Hematopoietic multipotent progenitor cell treated with erythropoietin and hydrocortisone succinate and interleukin-3 and kit ligand, for 4 days (in vitro differentiated cells): ENCODE measurements at places on chromosomes 1 and 21.

DNA sequence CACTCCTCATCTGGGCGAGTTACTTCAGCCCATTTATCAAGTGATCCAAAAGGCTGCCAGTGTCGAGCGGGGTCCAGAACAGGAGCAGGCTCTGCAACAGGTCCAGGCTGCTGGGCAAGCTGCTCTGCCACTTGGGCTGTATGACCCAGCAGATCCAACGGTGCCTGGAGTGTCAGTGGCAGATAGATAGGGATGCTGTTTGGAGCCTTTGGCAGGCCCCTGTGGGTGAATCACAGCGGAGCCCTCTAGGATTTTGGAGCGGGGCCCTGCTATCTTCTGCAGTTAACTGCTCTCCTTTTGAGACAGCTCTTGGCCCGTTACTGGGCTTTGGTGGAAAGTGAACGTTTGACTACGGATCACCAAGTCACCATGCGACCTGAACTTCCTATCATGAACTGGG is 7.5 kb downstream of the MMEL1 start:
- no peak for DNase-seq

DNA sequence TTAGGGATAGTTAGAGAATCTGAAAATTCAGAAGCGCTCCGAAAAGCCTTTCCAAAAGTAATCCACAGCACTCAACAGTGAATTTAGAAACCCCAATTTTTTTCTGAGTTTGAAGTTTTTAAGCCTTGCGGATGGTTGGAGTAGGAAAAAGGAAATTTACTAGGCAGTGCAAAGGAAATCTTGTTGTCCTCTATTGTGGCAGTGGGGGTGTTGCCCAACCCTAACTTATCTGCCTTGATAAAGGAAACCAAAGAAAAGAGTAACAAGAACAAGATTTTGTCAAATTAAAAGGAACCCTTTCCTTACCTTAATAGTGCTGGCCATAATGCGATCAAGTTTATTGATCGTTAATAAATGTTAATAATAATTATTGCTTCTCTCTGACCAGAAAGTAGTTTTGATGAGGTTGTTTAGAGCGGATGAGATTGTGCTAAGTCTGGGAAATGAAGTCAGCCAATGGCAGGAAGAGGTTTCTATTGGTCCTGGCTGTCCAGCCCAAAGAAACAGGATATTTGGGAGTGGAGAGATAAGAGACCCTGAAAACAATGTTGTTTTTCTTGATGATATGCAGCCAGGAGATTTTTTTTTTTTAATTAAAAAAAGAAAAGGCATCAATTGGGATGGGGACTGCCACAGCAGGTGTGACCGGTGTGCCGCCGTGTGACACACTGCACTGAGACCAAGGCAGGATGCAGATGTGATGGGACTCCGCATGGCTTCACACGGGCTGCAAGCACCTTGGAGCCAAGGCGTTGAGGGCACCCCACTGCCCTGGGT is at the start of gene ERG:
Gene ERG, minus strand, starts transcription at position 421 of the 777 bp plus-strand sequence. Its CDS starts 97 bp downstream, at position 324.
- DNase-seq: peak; percentile 72

DNA sequence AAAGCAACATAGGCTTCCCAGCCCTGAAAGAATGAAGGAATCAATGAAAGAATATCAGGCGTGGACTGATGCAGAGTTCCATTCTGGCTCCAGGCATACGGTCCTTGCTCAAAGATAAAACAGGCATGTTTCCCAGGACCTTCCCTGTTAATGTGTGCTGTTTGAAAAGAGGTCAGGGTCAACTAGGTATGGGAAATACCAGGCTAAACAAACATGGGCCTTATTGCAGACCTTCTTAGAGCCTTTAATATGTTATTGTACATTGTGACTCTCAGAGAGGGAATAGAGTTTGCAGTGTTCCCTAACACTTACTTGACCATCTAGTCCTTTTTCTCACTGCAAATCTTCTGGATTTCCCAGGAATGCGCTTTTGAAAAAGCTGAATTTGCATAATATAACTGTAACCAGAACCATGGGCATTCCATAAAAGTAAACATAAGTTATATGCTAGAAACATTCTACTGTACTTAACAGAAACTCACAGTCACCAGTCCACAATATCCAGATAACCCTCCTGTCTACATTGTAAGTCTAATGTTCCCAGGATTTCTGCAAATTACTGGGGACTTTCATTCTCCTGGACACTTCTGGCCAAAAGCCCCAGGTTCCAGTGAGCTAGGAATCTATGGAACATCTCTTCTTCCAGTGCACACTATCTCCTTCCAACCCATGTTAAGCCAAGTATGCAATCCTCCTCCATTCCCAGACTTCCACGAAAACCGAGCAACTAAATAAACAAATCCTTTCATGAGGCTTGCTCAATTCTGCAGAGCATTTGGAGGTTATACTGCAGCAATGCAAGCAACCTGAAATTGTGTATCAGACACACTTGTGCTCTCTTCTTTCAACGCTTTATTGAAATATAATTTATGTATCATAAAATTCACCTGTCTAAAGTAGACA is 486.6 kb downstream of the SETD4 start:
- DNase-seq: no peak

DNA sequence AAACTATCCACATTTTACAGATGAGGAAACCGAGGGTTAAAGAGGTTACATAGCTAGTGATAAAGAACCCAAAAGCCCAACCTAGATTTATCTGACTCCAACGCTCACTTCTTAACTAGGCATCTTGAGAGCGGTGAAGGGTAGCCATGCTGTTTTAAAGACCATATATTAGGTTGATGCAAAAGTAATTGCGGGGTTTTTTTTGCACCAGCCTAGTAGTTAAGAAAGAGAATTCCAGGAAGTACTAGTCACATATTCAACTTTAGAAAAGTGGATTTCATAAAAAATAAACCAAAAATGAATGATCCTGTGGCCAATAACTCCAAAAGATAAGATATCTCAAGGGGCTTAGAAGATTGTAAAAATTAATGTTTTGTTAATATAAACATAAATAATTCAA is 162.1 kb downstream of the GLUL start:
- DNase-seq: no peak

DNA sequence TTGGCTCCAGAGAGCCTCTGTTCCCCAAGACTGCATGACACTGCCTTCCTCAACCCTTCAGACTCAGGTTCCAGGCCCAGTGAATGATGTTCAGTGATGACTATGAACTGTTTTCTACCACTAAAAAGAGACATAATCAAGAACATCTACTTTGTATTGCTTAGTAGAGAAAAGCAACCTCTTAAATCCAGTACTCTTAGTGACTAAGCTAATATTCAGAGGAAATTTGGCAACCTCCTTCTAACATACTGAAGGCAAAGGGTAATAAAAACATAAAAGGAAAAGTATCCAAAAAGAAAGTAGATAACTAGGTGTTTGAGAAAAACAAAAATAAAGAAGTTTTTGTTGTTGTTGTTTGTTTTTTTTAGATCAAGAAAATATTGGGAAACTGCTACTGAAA is 153.3 kb upstream of the RUNX1 start:
- peak; percentile 11 for DNase-seq

DNA sequence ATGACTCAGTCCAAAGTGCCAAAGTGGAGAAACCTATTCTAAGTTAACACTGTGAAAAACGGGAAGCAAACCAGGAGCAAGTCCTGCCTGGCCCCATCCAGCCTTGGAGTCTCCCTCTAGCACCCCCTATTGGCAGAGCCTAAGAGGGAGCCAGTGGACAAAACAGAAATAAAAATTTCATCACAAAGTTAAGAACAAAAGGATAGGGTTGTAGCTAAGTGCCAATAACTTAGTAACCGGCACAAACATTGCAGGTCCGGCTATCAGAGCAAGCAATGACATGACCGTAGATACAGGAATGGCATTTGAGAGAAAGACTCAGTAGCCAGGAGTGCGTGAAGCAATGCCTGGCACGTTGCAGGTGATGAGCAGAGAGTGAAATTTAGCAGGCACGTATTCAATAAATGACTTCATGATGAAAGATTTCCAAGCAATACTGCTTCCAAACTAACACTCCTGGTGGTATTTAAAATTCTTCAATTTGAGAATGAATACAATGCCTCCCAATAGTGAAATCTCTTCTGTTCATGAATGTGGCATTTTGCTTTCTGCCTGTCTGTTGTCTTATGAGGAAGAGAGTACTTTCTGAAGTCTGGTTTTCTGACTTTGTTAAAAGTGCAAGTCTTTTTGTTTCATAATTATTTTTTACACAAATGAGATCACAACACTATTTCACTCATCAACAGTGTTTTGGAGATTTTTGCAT is 391.0 kb downstream of the OMA1 start:
- DNase-seq: peak; percentile 65

DNA sequence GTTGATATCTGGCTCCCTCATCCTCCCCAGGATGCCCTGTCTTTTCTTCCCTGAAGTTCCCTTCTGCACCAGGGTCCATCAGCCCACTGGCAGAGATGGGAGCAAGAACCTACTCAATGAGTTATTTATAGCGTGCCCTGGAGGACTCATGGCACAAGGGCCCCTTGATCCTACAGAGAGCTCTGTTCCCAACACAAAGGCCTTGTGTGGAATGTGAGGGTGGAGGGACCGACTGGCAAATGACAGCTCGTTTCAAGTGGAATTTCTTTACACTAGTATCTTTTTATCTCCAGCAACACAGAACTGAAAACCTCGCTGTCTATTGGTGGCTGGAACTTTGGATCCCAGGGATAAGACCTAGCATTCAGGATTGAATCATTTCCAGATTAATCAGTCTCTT is 22.4 kb downstream of the CHI3L2 start:
- no peak for DNase-seq

DNA sequence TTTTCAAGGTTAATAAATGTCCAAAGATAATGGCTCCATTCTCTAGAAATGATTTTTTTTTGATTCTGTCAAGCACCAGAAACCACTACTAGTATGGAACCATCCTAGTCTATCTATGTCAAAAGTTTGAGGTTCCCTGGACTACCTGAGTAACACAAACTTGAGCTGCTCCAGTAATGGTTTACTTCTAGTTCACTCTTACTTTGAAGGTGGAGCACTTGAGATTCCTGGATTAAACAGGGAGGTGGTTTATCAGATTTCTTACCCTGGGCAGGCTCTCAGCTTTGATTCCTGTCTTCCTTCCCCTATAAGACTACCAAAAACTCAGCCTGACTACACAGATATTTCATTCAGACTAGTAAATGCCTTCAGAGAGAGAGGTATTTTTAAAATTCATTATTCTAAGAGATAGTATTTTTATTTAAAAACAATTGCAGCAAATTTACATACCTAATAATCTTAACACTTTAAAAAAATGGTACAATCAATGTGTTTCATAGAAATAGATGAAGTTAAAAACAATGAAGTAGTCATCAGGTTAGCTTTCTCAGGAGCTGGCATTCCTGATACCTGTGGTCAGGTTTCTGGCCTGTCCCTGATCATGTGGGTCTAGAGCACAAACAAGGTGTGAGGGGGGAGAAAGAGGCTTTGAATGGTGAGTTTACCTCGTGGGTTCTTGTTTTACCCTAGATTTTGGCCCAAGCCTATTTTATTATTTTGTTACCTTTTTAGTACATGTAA is 23.4 kb downstream of the PHC2 start:
- DNase-seq: no peak

DNA sequence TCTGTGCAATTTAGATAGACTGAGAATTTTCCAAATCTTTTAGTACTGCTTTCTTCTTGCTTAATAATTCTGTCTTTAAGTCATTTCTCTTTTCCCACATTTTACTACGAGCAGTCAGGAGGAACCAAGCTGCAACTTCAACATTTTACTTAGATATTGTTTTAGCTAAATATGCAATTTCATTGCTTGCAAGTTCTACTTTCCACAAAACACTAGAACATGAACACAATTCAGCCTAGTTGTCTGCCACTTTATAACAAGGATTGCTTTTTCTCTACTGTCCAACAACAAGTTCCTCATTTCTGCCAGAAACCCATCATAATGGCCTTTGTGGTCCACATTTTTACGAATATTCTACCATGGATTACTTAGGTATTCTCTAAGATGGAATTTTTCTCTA is 36.6 kb downstream of the SORT1 start:
- DNase-seq: no peak

DNA sequence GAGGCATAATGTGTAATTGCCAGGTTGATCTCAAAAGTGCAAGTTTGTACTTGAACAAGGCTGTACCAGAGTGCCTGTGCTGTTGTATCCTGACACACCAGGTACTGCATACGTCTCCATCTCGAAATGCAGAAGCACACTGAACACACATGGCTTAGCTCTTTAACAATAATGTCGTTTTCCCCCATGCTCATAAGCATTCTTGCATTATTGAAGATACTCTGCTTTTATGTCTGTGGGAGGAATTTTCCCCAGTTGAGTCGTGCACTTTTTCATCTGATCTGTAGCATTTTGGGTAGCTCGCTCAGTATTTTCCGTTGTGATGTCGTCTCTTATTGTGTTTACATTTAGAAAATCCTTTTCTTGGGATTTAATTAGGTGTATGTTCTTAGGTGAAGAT is 98.7 kb downstream of the PCBP3 start:
- no peak for DNase-seq

DNA sequence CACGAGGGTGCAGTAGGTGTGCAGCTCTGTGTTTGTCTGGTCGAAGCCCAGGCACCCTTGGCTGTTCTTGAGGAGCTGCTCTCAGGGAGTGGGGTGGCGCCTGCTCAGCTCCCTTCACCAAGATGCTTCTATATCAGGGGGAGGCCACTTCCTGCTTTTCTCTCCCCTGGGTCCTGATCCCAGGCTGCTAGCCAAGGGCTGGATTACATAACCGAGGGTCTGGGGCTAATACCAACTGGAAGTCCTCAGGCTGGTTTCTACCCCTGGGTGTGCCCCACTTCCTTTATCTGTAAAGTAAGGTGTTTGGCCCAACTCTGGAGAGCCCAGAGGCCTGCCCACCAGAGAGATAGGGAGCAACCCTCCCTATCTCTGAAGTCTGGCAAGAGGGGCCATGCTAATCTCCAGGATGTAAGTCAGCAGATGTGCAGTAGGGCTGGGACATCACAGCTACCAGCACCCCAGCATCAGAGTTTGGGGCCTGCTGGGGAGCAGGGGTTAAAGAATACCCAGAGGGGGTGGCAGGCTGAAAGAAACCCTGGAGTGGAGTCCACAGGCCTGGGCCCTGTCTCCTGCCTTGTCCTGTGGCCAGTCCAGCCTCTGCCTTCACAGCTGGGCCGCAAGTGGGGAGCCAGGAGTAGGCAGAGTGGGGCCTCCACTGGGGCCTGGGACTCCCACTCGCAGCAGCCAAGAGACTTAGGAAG is 2.1 kb downstream of the SELENBP1 start:
- peak; percentile 98 for DNase-seq

GRCh38 chr1:27144920-27145661 is 9.8 kb downstream of the SLC9A1 start:
- DNase-seq: no peak

GRCh38 chr1:41803656-41804055 is 115.1 kb downstream of the HIVEP3 start:
- no peak for DNase-seq

- DNase-seq: no peak
These were observed 2.9 kb downstream of the CHAF1B start for GRCh38 chr21:36388096-36388495.

GRCh38 chr21:42202321-42202720 is 16.6 kb upstream of the ABCG1 start:
- DNase-seq: no peak

- DNase-seq: peak; percentile 81
These were observed 2.6 kb upstream of the GLUL start for GRCh38 chr1:182394055-182394775.

DNA sequence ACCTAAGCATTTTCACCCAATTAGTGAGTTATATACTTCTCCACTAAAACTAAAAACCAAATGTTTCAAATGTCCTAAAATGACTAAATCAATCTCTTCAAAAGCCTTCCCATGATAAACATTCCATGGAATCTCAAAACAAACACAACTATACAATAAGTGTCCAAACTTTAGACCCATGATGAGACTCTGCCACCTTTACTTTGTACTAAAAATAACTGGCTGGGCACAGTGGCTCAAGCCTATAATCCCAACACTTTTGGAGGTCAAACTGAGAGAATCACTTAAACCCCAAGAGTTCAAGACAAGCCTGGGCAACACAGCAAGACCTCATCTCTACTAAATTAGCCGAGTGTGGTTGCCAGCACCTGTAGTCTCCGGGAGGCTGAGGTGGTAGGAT is 87.4 kb downstream of the EIF4G3 start:
- no peak for DNase-seq
